ENCODE measurements at places on chromosomes 7 and 10.

DNA sequence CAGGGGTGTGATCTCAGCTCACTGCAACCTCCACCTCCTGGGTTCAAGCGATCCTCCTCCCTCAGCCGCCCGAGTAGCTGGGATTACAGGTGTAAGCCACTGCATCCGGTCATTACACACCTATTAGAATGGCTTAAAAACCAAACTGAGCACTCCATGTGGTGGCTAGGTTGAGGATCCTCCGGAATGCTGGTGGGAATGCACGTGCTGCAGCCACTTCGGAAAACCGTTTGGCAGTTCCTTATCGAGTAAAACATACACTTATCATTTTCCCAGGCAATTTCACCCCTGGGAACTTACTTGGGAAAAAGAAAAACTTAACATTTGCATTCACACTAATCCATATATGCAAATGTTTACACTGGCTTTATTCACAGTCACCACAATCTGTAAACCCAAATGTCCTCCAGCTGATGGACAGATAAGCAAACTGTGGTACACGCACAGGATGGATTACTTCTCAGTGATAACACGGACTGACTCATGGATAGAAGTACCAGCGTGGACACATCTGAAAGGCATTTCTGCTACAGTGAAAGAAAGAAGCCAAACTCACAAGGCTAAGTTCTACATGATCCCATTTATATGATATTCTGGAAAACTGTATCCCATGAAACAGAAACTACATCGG is 20.4 kb downstream of the RFC2 start:
- peaks cover 39% of the 10 kb centered on the region for H3K4me1 ChIP-seq
- H3K27ac ChIP-seq: peak overlapping the region; percentile 34
- H3K27me3 ChIP-seq: peaks cover 2% of the 10 kb centered on the region
- no peak for DNase-seq
- no peak overlapping the region for H3K4me3 ChIP-seq

DNA sequence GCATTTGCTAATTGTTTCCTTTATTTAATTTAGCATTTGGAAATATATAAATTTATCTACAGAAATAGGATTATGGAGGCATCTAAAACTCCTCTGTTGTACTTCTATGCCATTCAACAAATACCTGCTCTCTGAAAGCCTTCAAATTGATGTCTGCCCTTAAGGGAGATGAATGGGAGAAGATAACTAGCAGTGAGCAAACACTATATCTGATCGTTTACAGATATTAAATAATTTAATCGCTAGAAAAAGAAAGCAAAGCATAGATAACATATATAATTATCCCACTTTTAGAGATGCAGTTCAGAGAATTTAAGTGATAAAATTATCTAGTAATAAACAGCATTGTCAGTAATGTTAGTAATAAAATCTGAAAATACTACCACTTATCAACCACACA is 524.9 kb downstream of the NRG3 start:
- DNase-seq: no peak
- H3K27me3 ChIP-seq: no peaks in the 10 kb centered on the region
- no peaks in the 10 kb centered on the region for H3K4me1 ChIP-seq
- peaks cover under 1% of the 10 kb centered on the region for H3K36me3 ChIP-seq
- H3K27ac ChIP-seq: no peak overlapping the region

- H3K27me3 ChIP-seq: peaks cover 5% of the 10 kb centered on the region
- peaks cover 16% of the 10 kb centered on the region for H3K36me3 ChIP-seq
- H3K27ac ChIP-seq: no peak overlapping the region
- DNase-seq: no peak
Observed at GRCh38 chr7:128025380-128025779, 5.9 kb downstream of the LRRC4 start.

- no peaks in the 10 kb centered on the region for H3K27me3 ChIP-seq
- no peaks in the 10 kb centered on the region for H3K36me3 ChIP-seq
- H3K4me3 ChIP-seq: no peak overlapping the region
- peak; percentile 54 for DNase-seq
Observed at GRCh38 chr10:11472158-11472753, 139.2 kb downstream of the USP6NL start.

DNA sequence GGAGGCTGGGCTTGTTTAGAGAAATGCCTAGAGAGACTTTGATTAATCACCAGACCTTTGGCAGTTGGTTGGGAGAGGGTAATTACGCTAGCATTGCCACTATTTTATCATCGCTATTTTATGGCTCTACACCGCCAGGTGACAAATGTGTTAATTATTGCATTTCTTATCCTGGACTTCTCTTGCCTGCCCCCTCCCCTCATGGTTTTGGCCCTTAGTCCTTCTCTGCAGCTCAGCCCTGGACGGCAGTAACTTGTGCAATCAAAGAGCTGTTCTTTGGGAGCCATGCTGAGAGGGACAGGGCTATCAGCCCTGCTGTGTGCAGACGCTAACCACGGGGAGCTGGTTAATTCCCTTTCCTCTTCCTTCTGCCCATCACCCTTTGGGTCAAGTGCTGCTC is 585.0 kb downstream of the AUTS2 start:
- H3K27ac ChIP-seq: no peak overlapping the region
- DNase-seq: no peak
- no peaks in the 10 kb centered on the region for H3K36me3 ChIP-seq
- H3K27me3 ChIP-seq: peaks cover 4% of the 10 kb centered on the region

GRCh38 chr10:131419797-131420196 is 108.3 kb upstream of the TCERG1L start:
- H3K36me3 ChIP-seq: no peaks in the 10 kb centered on the region
- no peaks in the 10 kb centered on the region for H3K4me1 ChIP-seq
- H3K27ac ChIP-seq: no peak overlapping the region
- no peak for DNase-seq
- H3K4me3 ChIP-seq: no peak overlapping the region

GRCh38 chr7:22385326-22385725 is 28.4 kb upstream of the RAPGEF5 start:
- no peaks in the 10 kb centered on the region for H3K27me3 ChIP-seq
- no peak for DNase-seq
- H3K36me3 ChIP-seq: no peaks in the 10 kb centered on the region
- peaks cover 3% of the 10 kb centered on the region for H3K4me1 ChIP-seq
- H3K4me3 ChIP-seq: no peak overlapping the region
- no peak overlapping the region for H3K27ac ChIP-seq

DNA sequence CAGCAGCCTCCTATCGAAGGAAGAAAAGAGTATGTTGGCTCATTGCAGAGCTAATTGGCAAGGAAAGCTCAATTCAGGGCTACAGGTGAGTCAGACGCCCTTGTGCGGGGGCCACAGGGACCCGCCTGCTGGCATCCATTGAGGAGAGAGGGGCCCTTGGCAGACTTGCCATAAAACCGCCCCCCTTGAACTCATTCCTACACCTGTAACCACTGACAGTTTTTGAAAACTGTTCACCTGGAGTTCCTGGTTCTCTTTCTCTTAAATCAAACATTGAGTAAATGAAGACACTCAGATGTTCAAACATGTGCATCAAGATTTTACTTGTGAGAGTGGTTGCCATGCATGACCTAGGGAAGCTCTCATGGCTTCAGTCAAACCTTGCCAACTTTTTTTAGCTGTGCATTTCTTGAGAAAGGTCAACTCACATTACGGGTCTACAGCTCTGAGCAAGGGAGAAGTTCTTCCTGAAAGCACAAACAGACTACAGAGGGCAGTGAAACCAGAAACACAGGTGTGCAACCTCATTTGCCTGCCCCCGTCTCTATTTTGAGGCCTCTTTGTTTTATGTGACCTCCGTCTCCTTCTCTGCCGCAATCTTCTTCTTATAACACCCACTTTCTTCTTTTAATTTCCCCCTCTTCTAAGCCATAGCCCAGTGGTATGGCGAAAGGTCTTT is 87.8 kb downstream of the TBXAS1 start:
- peak overlapping the region; percentile 93 for H3K27ac ChIP-seq
- H3K27me3 ChIP-seq: peaks cover 2% of the 10 kb centered on the region
- DNase-seq: no peak
- peaks cover 4% of the 10 kb centered on the region for H3K36me3 ChIP-seq
- H3K4me1 ChIP-seq: peaks cover 57% of the 10 kb centered on the region

DNA sequence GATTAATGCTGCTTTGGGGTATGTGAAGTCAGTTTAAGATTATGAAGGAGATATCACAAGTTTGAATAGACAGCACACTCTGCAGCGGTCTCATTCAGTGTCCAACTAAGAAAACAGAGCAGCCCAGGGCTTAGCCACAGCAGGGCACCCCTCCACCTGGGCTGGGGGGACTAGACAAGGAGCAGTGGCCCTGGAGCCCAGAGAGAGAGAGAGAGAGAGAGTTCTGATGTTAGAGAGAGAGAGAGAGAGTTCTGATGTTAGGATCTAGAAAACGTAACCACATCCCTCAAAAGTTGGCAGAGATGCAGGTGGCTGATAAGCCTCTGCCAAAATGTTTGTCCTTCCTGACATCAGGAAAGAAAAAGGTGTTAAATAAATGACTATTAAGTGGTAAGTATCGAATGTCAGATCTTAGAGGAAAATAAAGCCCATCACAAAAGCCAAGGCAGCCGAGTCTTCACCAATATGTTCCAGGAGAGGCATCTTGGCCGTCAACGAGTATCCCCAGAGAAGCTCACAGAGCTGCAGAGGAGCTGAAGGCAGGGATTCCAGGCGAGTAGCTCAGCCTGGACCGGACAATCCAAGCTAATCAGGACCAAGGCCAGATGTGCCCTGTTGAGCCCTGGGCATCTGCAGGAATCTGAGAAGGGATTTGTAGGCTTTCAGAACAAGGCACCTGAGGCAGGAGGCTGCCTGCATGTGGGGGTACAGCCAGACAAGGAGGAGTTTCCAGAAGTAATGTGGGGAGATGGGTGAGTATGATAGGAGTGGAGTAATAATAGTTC is 150.1 kb upstream of the TCF7L2 start:
- DNase-seq: no peak
- no peak overlapping the region for H3K4me3 ChIP-seq

DNA sequence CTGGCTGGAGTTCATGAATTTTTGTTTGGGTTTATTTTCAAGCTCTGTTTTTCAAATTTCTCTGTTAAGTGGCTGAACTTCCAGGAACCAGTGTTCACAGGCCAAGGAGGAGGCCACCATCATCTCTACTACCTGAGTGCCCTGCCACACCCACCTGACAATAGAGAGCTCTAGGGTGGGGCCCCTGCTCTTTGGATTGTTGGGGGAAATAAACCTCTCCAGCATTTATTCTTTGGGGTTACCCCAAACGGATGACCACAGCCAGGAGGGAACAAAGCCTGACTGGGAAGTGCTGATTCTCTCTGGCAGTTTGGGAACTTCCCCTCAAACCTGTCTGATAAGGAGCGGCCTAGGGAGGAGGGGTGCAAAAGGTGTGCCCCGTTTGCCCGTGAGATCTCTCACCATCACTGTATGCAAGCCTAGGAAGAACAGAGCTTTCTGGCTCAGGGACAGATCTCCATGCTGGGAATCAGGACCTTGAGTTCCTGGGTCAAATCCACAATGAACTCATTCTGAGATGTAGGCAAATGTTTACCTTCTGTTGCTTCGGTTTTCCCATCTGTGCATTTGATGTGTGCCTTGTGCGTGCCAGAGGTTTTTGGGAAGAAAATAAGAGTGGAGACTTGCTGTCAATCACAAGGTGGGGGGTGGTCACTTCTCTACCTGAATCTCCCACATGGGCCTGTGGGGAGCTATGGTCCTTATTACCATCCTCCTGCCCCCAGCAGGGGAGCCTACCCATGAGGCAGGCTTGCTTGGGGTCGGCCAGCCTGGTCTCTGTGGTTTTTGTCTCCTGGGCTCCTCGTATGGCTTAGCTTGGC is 27.7 kb upstream of the PDCD4 start:
- H3K36me3 ChIP-seq: peaks cover 6% of the 10 kb centered on the region
- no peak for DNase-seq
- no peak overlapping the region for H3K27ac ChIP-seq
- peaks cover 42% of the 10 kb centered on the region for H3K4me1 ChIP-seq
- no peak overlapping the region for H3K4me3 ChIP-seq

DNA sequence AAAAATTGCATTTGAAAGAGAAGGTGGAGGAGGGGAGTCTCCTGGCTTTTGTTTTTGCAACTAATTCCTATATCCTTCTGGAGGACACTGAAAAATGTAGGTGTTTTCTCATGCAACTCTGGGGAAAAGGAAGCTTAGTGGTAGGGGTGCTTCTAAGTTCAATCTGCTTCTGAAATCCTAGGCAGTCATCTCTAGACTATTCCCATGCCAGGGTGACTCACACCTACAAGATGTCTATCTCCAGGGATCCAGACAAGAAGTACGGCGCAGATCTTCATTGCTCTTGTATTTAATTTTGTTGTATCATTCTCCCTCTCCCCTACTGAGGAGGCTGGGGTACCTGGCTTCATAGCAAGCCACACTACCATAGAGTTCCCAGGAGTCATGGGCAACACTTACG is 258.8 kb downstream of the PHF14 start:
- H3K4me3 ChIP-seq: no peak overlapping the region
- H3K27me3 ChIP-seq: no peaks in the 10 kb centered on the region
- H3K27ac ChIP-seq: no peak overlapping the region

- no peaks in the 10 kb centered on the region for H3K36me3 ChIP-seq
- peak overlapping the region; percentile 85 for H3K27ac ChIP-seq
- peaks cover 6% of the 10 kb centered on the region for H3K27me3 ChIP-seq
- peaks cover 41% of the 10 kb centered on the region for H3K4me1 ChIP-seq
- peak overlapping the region; percentile 53 for H3K4me3 ChIP-seq
Observed at GRCh38 chr7:107581387-107582013, 1.5 kb downstream of the BCAP29 start.

GRCh38 chr7:44222074-44222473 is 21.3 kb downstream of the YKT6 start:
- H3K4me3 ChIP-seq: no peak overlapping the region
- no peak overlapping the region for H3K27ac ChIP-seq
- H3K4me1 ChIP-seq: no peaks in the 10 kb centered on the region

GRCh38 chr7:156854654-156855053 is 38.3 kb downstream of the LMBR1 start:
- H3K27me3 ChIP-seq: no peaks in the 10 kb centered on the region
- no peak overlapping the region for H3K4me3 ChIP-seq
- H3K4me1 ChIP-seq: peaks cover 4% of the 10 kb centered on the region
- no peak for DNase-seq

- no peak overlapping the region for H3K27ac ChIP-seq
- H3K4me1 ChIP-seq: no peaks in the 10 kb centered on the region
- H3K4me3 ChIP-seq: no peak overlapping the region
- no peaks in the 10 kb centered on the region for H3K27me3 ChIP-seq
Observed at GRCh38 chr7:90660100-90660499, 64.0 kb downstream of the CDK14 start.

GRCh38 chr7:94507462-94507861 is 2.1 kb upstream of the CASD1 start:
- H3K36me3 ChIP-seq: no peaks in the 10 kb centered on the region
- H3K27me3 ChIP-seq: no peaks in the 10 kb centered on the region
- no peak overlapping the region for H3K27ac ChIP-seq
- no peak for DNase-seq
- H3K4me1 ChIP-seq: peaks cover 30% of the 10 kb centered on the region

GRCh38 chr7:144747936-144748335 is 87.9 kb downstream of the TPK1 start:
- H3K27ac ChIP-seq: no peak overlapping the region
- H3K4me3 ChIP-seq: no peak overlapping the region
- H3K36me3 ChIP-seq: no peaks in the 10 kb centered on the region
- no peak for DNase-seq
- no peaks in the 10 kb centered on the region for H3K4me1 ChIP-seq

- H3K27ac ChIP-seq: no peak overlapping the region
- no peak for DNase-seq
- no peaks in the 10 kb centered on the region for H3K27me3 ChIP-seq
- H3K36me3 ChIP-seq: no peaks in the 10 kb centered on the region
- H3K4me3 ChIP-seq: no peak overlapping the region
Observed at GRCh38 chr7:11343136-11343535, 369.5 kb downstream of the PHF14 start.

- DNase-seq: no peak
- no peaks in the 10 kb centered on the region for H3K27me3 ChIP-seq
- H3K4me1 ChIP-seq: no peaks in the 10 kb centered on the region
- H3K27ac ChIP-seq: no peak overlapping the region
- H3K36me3 ChIP-seq: no peaks in the 10 kb centered on the region
Observed at GRCh38 chr7:79740076-79740475, 286.6 kb upstream of the MAGI2 start.

Data from immature natural killer cell (primary cell).